ENCODE measurements at places on chromosomes 16 and 17. TPM values are rescaled to one million over a fixed set of nuclear protein-coding genes. Genes with fewer than 3 reads are reported as not detected.
A peak's percentile ranks its signal among the peaks of the same experiment; 100 is the strongest.

- H3K36me3 ChIP-seq, result no peaks in the 10 kb centered on the region
- no peak overlapping the region for H3K27ac ChIP-seq
- DNase-seq, result no peak
- no peaks in the 10 kb centered on the region for H3K4me1 ChIP-seq
Observed at GRCh38 chr17:14940108-14940937, 324.8 kb downstream of the PMP22 start.

GRCh38 chr17:58416937-58417299 is 416 bp downstream of the RNF43 start:
- peak overlapping the region; percentile 37 for H3K27ac ChIP-seq
- DNase-seq, result no peak

DNA sequence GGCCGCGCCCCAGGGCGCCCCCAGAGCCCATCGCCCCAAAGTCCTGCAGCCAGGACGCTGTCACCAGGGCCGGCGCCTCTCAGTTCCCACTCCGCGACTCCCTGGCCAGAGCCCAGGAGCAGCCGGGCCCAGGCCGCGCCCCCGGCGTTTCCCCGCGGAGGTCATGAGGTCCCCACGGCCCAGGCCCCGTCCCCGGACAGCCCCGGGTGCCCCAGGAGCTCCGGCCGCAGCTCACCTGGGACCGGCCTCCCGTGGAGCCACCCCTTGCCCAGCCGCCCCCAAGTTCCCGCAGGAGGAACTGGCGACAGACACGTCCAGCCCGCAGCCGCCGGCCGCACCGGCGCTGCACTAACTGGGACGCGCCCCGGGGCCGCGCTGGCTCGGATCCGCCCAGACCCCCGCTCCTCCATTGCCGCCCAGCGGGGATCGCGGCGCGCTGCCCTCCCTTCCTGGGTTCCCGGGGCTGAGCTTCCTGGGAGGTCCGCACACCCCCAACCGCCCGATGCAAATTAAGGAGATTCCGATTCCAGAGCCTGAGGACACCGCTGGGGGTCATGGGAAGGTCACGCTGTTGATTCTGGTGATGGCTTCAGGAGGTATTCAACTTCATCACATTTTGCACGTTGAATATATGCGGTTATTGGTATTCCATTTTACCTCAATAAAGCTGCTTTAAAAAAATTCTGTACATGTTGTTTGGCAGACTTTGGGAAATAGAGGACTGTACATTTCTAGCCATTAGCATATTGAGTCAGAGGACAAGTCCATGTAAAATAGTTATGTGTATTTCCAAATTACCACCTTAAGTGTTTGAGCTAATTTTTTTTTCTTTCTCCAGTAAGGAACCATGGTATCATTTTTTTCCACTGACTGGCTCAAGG is 9.9 kb downstream of the AHSP start:
- peaks cover 7% of the 10 kb centered on the region for H3K4me1 ChIP-seq
- no peaks in the 10 kb centered on the region for H3K27me3 ChIP-seq
- no peak overlapping the region for H3K4me3 ChIP-seq
- no peak overlapping the region for H3K27ac ChIP-seq

- no peak overlapping the region for H3K4me3 ChIP-seq
- no peaks in the 10 kb centered on the region for H3K36me3 ChIP-seq
- H3K27ac ChIP-seq, result no peak overlapping the region
- DNase-seq, result no peak
- no peaks in the 10 kb centered on the region for H3K4me1 ChIP-seq
- H3K27me3 ChIP-seq, result no peaks in the 10 kb centered on the region
Observed at GRCh38 chr16:65825191-65825856, 541.2 kb upstream of the CDH5 start.

- peaks cover 84% of the 10 kb centered on the region for H3K36me3 ChIP-seq
- no peaks in the 10 kb centered on the region for H3K4me1 ChIP-seq
- no peak overlapping the region for H3K27ac ChIP-seq
- H3K4me3 ChIP-seq, result no peak overlapping the region
Observed at GRCh38 chr16:4870138-4870671, 22.9 kb downstream of the UBN1 start.

The CSH2 gene
- total RNA-seq, result not detected

GRCh38 chr17:51071556-51071955 is 49.1 kb downstream of the SPAG9 start:
- H3K4me1 ChIP-seq, result no peaks in the 10 kb centered on the region
- DNase-seq, result no peak
- H3K27me3 ChIP-seq, result no peaks in the 10 kb centered on the region
- H3K36me3 ChIP-seq, result peaks cover 17% of the 10 kb centered on the region
- no peak overlapping the region for H3K4me3 ChIP-seq
- no peak overlapping the region for H3K27ac ChIP-seq

The MARCHF10 gene
- not detected for total RNA-seq

GRCh38 chr16:85752511-85753420 is 1.9 kb upstream of the C16orf74 start:
- H3K36me3 ChIP-seq, result no peaks in the 10 kb centered on the region
- peaks cover 74% of the 10 kb centered on the region for H3K27me3 ChIP-seq
- peaks cover 35% of the 10 kb centered on the region for H3K4me1 ChIP-seq
- no peak overlapping the region for H3K27ac ChIP-seq
- no peak overlapping the region for H3K4me3 ChIP-seq

The TMEM98 gene
- 60.2 TPM for total RNA-seq

DNA sequence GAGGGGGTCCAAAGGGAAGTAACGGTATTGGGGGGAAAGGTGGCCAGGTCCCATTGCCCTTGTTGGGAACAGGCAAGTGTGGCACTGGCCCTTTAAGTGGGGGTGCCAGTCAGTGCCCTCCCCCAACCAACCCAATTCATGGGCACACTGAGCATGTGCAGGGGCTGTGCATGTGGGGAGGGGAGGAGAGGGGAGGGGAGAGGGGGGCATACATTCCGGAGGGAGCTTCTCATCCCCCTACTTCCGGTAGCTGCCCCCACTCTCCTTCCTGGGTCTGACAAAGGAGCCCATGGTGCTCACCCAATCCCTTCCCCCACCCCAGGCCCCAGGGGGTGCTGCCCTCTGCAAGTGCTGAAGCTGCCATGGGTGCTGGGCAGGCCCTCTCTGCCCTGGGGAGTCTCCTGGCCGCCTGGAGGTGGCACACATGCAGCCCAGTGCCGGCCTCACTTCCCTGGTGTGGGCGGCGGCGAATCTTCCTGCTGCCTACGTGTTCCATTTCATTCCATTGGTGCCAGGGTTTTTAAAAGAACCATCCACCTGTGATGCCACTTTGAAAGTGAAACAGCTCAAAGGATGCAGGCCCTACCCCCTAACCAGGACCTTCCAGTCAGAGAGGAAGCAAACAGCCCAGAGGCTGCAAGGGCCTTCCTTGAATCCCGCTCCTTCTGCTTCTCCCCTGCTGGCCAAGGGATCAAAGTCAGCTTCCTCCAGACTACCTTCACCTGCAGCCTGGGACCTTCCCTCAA is 11.0 kb downstream of the HEXIM2 start:
- no peak overlapping the region for H3K27ac ChIP-seq
- H3K36me3 ChIP-seq, result no peaks in the 10 kb centered on the region
- H3K4me1 ChIP-seq, result peaks cover 2% of the 10 kb centered on the region
- DNase-seq, result no peak
- H3K4me3 ChIP-seq, result no peak overlapping the region

DNA sequence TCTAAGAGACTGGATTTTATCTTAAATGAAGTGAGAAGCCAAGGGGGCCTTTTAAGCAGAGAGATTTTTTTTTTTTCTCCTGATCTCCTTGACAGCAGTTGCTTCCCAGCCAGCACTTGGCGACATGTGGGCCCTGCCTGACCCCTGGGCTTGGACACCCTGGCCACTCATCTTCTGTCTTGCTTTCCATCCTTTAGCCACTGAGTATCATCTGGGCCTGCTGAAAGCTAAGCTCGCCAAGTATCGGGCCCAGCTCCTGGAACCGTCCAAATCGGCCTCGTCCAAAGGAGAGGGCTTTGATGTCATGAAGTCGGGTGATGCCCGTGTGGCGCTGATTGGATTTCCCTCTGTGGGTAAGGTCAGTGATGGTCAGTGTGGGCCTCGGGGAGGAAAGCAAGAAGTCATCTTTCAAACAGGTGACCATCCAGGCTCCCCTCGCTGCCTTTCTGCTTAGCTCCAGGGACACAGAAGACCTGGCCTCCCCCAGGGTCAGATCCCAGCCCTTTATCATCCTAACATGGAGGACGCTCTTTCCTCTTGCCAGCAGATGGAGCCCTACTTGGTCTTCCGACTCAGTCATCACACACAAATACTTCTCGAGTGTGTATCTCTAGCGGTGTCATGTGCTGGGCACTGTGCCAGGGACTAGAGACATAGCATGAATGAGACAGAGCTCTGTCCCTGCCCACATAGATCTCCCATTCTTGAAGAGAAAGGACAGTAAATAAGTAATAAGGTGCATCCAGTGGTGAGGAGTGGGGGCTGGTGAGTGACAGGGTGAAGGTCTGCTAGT is 6.1 kb downstream of the DRG2 start:
- H3K27ac ChIP-seq, result no peak overlapping the region
- H3K36me3 ChIP-seq, result peaks cover 67% of the 10 kb centered on the region
- no peak overlapping the region for H3K4me3 ChIP-seq
- no peaks in the 10 kb centered on the region for H3K27me3 ChIP-seq

The KCNJ12 gene
- 0.02 TPM for total RNA-seq

The CCL16 gene
- total RNA-seq, result not detected

DNA sequence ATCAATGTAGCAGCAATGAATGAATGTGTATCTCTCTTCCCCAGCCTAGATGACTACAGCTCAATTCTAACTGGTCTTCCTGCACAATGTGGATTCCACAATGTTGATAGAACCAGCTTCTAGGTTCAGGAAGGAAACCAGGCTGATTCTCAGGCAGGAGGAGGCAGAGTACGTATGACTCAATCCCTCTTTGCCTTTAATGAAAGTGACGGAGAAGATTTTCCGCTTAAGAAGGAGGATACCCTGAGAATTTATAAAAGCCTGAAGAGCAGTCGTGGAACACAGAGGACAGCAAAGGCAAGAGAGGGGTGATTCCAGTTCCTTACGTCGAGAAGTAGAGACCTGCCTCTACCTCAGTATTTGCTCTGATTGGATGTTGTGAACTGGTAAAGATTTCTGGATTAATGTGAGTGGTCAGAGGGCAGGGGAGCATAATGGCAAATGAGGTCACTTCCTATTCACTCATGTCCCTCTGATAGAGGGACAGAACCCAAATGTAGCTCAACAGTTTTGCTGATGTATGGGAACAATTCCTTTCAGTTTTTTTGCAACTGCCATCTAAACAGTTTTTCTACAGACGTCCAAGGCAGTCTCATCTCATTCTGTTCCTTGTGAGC is 15.0 kb upstream of the SLC16A11 start:
- H3K27ac ChIP-seq, result no peak overlapping the region
- H3K36me3 ChIP-seq, result no peaks in the 10 kb centered on the region
- peaks cover 10% of the 10 kb centered on the region for H3K27me3 ChIP-seq
- H3K4me1 ChIP-seq, result no peaks in the 10 kb centered on the region

The GAN gene
- 15.1 TPM for total RNA-seq

DNA sequence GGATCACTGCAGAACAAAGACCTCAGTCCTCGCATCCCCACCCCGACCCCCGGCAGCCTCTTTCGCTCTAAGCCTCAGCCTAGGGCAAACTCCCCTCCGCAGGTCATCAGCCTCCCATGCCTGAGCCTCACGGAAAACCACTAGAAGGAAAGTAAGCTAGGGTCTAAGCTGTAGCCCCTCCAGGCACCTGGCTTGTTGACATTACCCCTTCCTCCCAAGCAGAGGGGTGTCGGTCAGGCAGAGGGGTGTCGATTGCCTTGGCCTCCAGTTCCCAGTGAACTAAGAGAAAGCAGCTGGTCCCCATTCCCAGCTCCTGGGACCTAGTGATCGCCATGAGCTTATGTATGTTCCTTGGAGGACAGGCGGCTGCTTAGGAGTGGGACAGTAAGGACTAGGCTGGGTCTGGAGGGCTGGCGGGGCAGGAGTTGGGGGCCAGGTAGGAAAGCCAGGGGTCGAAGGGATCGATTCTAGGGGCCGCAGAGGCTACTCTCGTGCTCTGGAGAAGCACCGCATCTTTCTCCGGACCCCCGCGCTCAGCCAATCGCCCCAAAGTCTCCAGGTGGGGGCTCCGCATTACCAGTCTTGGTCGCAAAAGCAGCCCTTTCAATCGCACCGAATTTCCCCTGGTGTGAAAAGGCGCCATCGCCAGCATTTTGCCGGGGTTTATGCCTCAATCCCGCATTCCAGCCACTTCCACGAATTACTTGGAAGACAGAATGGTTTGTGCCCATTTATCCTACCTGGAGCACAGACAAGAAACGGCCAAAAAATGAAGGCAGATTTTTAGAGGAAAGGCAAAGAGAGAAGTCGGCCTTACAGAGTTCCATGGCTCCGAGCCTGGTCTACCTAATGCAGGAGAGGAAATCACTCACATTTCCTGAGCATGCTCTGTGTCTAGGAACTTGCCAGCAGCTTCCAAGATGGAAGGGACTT is 21.3 kb upstream of the HOXB13 start:
- H3K27ac ChIP-seq, result no peak overlapping the region
- DNase-seq, result no peak
- no peaks in the 10 kb centered on the region for H3K4me1 ChIP-seq

DNA sequence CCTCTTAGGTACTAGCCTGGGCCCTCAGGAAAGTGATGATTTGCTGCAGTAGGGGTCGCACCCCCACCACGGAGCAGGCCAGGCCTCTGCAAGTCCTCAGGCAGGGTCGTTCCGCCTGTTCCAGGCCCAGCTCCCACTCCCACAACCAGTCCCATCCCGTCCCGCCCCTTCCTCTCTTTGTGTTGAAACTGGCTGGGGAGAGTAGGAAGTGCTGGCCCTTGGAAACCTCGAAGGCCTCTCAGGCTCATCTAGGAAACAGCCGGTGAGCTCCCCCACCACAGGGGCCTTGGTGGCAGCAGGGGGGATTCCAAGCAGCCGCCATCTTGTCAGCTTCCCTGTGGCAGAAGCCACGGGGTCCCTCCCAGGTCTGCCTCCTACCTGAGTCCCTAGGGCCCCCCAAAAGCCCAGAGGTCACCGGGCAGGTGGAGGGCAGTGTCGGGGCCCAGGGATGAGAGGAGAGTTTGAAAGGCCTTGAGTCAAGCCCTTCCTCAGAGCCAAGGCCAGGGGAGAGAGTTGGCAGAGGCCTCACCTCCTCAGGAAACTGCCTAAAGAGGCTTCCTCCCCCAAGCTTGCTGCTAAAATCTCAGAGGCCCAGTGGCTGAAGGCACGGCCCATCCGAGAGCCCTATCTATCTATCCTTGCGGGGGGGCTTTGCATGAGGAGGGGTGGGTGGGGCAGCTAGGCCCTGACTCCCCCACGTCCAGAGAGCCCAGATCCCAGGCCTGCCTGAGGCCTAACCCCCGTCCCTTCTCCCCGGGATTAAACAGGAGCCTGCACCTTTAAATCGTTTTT is 22.2 kb downstream of the MMP15 start:
- H3K27me3 ChIP-seq, result no peaks in the 10 kb centered on the region
- H3K36me3 ChIP-seq, result peaks cover 14% of the 10 kb centered on the region
- peaks cover 35% of the 10 kb centered on the region for H3K4me1 ChIP-seq
- no peak overlapping the region for H3K4me3 ChIP-seq

DNA sequence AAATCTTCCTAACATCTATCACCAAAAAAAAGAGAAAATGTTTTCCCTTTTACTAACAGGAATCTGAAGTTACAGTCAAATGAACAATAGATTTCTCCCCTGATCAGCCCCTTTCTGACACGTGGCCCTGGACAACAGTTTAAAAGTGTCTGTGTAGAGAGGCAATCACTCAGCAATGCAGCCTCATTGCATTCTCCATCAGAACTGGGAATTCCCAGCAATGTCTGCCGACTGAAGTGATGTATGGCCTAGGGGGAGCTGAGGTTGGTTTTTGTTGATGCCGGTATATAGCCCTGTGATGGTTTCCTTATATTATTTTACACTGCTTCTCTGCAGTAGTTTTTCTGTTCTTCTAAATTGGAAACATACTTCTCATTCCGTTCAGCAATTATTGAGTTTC is 904.3 kb upstream of the CDH8 start:
- H3K4me3 ChIP-seq, result no peak overlapping the region
- H3K27ac ChIP-seq, result no peak overlapping the region
- no peaks in the 10 kb centered on the region for H3K4me1 ChIP-seq
- no peaks in the 10 kb centered on the region for H3K27me3 ChIP-seq
- DNase-seq, result no peak
- no peaks in the 10 kb centered on the region for H3K36me3 ChIP-seq

Data from K562 (cell line).